Regular cardiac myocyte (primary cell): ENCODE measurements at places on chromosomes 3 and 15. TPM values are rescaled to one million over a fixed set of nuclear protein-coding genes. Genes with fewer than 3 reads are reported as not detected.

Gene CTDSPL
- 24.5 and 29.9 TPM in 2 replicates for total RNA-seq

Gene TMEM212
- not detected in 2 replicates for total RNA-seq

Gene FOXL2NB
- total RNA-seq = under 0.01 TPM in 2 replicates

Gene CHRNA7
- 0.19 and 0.28 TPM in 2 replicates for total RNA-seq

Gene DVL3
- total RNA-seq = 35.2 and 37.0 TPM in 2 replicates

Gene TRIM71
- total RNA-seq = not detected in 2 replicates

Gene GOLGA6D
- total RNA-seq = under 0.01 TPM in 1 of 2 replicates, not detected in the other

Gene SNTN
- not detected in 2 replicates for total RNA-seq

Gene PLOD2
- 639 and 1,238 TPM in 2 replicates for total RNA-seq
